ENCODE measurements at places on chromosomes 4 and X.
A peak's percentile ranks its signal among the peaks of the same experiment; 100 is the strongest.

DNA sequence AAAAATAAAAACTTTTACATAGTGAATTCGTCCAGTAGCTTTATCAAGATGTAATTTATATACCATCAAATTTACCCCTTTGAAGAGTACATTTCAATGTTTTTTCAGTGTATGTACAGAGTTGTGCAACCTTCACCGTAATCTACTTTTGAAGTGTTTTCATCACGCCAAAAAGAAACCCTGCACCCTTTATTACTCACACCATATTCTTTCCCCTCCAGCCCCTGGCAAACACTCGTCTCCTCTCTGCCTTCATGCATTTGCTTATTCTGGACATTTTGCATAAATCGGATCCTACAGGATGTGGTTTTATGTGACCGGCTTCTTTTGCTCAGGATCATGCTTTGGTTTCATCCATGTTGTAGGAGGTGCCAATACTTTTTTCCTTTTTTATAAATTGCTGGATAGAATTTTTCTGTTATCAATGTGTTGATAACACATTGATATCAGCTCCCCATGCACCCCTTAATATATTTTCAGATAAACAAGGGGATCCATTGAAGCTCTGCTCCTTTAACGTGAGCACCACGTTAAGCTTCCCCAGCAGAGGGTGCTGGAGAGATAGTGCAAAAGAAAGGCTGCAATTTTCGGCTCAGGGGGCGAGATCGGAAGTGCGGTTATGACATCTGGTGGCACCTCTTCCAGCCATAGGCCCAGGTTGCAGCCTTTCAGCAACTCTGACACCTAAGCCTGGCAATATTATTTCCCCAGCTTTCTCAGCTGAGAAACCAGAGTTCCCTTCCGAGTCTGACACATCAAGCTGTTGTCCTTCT, 100.1 kb upstream of the VCX3B start:
- DNase-seq, result no peak

- DNase-seq, result no peak
These were observed 13.0 kb downstream of the NR3C2 start for GRCh38 chr4:148429206-148429605.

DNA sequence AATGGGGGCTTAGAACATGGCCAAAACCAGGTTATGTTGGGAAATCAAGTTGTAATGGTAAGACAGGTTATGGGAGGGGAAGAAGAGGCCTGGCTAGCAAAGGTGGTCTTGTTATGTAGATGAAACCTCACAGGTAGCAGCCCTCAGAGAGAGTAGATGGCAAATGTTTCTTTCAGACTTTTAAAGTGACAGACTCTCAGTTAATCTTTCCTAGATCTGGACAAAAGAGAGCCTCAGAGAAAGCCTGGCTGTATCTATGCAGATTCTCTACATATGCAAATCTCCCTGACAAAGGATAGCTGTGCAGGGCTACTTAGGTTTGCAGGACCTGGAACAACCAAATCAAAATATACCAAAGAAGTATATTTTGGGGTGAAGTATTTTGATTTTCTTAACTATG, 284.1 kb upstream of the AMOT start:
- DNase-seq, result no peak

DNA sequence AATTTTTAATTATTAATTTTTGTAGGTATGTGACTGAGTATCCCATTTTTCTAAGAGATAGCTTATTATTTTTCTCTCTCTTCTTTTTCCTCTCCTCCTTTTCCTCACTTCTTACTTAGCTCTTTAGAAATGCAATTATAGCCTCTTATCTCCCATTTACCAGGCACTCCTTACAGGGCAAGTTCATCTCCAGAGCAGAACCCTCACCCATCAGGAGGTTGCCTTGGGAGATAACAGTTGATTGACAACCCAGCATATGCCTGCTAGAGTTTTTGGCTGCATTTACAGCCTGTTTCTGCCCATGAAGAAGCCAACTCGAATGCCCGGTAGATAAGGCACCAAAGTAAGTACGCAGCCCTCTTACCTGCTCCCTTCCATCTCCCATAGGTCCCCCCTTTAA, 572.9 kb upstream of the ZFP42 start:
- no peak for DNase-seq

DNA sequence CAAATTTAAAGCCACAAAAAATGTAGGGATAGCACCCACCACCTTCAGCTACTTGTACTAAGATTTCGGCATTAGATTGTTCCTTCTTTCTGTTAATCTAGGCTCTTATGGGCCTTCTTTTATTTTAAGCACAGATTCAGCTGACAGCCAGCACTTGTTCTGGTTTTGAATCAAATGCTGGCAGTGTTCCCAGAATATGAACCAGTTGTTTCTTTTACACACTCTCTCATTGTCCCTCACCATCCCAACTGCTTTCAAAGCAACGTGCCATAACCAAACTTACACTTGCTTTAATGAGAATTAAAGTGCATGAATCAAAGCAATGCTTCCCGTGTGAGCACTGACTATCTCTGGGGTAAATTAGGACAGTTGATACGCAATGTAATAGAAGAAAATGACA, 744.5 kb upstream of the FAM241A start:
- DNase-seq, result no peak

GRCh38 chr4:34422472-34423175, 1821.7 kb downstream of the ARAP2 start:
- DNase-seq, result no peak

- no peak for DNase-seq
These were observed 25.1 kb upstream of the DDX53 start for GRCh38 chrX:22974616-22975015.

- no peak for DNase-seq
These were observed 42.6 kb downstream of the ADGRA3 start for GRCh38 chr4:22473268-22473667.

- DNase-seq, result no peak
These were observed 106.5 kb downstream of the ATP11C start for GRCh38 chrX:139826065-139827044.

GRCh38 chrX:12894074-12895030, 12.1 kb upstream of the TLR8 start:
- peak; percentile 12 for DNase-seq

DNA sequence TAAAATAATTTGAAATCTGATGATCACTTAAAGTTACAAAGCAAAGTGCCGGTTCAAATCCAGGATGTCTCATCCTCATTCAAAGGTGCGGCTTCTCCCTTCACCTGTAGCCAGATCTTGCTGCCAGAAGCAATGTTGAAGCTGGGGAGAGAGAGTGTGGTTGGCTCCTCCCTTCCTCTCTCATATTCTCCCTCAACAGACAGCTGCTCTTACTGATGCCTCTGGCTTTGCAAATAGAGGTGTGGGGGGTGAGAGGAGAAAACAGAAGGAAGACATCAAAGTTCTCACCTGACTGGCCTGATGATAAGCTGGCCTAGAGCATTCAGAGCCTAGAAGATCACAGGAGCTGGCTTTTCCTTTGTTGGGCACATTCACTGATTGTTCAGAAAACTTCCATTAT, 28.3 kb upstream of the BTC start:
- DNase-seq, result no peak

DNA sequence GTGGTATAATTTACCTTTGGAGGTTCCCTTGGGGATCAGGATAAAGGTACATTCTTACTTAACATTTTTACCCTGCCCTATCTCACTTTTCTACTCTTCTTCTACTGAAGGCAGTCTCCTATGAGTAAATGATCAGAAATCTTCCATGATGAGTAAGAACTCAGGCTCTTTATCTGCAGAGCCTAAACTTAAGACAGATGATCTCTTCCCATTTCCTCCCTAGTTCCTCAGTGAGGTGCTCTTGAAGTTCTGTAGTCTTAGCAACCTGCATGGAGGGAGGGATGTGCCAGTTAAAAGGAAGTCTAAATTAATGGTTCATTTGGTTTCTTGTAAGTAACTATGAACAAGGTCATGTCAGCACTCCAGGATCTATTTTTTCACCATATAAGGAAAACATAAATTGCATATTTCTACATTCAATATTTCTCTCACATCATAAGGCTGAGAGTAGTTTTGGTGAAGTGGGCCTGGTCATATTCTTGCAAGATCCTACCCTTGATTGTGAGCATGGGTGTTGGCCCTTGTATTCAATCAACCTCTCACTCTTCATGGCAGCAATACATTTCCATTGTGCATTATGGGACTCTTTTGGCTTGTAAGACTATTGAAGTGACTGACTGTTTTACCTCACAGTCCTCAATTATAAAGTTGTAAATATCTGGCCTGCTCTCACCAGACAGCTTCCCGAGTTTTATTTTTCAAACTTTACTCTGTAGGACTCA, 295.5 kb downstream of the SLC7A11 start:
- DNase-seq, result no peak

GRCh38 chrX:50814701-50815100, 707 bp upstream of the SHROOM4 start:
- DNase-seq, result no peak

GRCh38 chrX:72230290-72230689, 8.5 kb downstream of the ERCC6L start:
- no peak for DNase-seq

DNA sequence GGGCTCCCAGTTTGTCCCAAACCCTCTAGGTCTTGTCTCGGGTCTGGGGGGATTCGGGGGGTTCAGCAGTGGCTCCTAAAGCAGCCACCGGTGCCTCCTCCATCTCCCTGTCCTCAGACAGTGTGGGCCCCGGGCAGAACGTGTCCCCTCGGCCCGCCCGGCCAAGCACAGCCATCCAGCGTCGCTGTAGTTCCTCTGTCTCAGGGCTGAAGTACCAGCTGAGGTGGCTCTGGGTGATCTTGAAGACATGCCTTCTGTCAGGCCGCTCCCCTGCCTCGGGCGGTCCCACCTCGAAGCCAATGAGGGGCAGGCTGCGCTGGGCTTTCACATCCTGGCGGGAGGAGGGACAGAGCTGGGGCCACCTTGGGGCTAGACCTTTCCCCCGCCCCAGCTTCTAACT, 5.9 kb downstream of the TSR2 start:
- DNase-seq, result no peak

GRCh38 chrX:119997570-119997969, 54.0 kb upstream of the NKAP start:
- DNase-seq, result no peak

DNA sequence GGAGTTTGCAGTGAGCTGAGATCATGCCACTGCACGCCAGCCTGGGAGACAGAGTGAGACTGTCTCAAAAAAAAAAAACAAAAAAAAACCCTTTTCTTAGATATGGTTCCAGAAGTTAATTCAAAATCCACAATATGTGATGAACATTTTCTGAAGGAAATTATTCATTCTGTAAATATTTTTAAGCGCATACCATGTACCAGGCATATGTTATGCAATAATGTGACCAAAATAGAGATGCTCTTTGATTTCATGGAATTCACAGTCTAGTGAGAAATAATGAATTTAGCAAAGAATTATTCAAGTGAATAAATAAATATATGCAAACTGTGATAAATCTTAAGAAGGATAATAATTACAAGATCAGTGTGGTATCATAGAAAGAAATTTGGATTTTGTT, 174.7 kb downstream of the GC start:
- DNase-seq, result no peak

DNA sequence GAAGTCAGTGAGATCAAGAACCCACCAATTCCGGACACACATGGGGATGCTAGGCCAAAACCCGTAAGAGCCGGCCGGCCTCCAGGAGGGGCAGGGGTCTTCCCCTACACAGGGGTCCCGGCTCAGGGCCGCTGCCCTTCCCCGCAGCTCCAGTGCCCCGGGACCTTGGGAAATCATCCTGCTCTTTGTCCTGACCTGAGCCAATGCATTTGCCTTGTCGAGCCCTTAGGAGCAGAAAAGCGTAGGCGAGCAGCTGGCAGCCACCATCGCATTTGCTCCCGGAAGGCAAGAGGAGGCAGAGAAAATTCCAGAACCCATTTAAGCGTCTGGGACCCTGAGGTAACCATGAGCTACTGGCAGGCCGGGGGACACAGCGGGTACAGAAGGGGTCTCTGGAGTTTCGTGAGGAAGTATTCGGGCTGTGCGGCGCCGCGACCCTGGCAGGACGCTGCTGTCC, 7.4 kb upstream of the TNIP2 start:
- DNase-seq, result no peak

- no peak for DNase-seq
These were observed 3.7 kb upstream of the MAEA start for GRCh38 chr4:1285790-1286553.

DNA sequence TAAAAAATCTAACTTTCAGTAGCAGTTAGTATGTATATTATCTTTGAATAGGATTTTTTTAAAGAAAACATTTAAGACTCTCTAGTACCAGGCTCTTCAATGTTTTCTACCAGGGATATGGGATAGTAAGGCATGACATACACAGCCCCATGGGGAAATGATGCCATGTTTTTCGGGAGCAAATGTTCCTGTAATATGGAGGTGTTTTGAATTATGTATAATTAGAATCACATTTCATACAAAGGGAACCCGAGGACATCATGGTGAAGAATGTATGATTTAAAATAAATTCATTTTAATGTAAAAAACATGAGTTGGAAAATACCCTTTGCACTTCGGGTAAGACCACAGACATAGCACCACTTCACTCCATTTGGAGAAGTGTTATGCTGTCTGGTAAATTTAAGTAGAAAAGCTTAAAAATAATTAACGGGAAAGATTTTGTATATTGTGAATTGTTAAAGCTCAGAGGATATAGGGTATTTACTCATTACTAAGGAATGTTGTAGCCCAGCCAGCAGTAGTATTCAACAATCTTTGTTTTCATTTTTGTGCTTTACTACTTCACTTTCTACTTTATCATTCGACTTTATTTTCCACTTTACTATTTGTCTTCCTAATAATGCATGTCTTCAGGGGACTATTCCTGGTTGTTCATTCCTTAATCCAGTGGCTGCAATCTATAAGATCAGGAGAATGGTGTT, 2050.7 kb downstream of the ARAP2 start:
- DNase-seq, result no peak

GRCh38 chr4:80407246-80407645, 71.7 kb downstream of the CFAP299 start:
- DNase-seq, result no peak

- no peak for DNase-seq
These were observed 81.9 kb upstream of the DHRSX start for GRCh38 chrX:2582667-2583066.

DNA sequence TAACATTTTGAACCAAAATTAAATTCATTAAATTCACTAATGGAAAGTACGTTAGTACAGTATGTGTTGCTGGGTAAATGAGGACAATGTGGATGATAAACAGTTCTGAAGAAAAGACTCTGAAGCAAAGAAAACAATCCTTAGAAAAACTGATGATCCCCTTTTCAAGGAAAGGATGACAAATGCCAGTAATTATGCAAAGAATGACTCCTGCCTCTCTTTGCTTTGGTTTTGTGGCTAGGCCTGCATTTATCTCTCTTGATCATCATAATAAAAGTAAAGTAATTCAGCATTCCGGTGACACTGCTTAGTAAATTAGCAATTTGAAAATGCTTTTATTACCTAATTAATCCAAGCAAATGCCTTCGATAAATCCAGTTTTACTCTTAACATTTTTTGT, 652.2 kb upstream of the DIPK2B start:
- DNase-seq, result no peak

- no peak for DNase-seq
These were observed 32.8 kb downstream of the STBD1 start for GRCh38 chr4:76339364-76339763.

- no peak for DNase-seq
These were observed 29.8 kb upstream of the KLF3 start for GRCh38 chr4:38634047-38634759.
